ENCODE measurements at places on chromosomes 2 and 18.

DNA sequence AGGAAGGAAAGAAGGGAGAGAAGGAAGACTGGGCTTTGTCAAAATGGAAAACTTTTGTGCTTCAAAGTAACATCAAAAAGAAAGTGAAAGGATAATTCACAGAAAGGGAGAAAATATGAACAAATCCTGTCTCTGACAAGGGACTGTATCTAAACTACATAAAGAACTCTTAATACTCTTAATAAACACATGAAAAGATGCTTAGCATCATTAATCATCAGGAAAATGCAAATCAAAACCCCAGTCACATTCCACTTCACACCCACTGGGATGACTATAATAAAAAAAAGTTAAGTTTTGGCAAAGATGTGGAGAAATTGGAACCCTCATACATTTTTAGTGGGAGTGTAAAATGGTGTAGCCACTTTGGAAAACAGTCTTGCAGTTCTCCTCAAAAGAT is 11.8 kb upstream of the ZFP36L2 start:
- no peak for DNase-seq

GRCh38 chr2:28134262-28134812 is 243.8 kb downstream of the BABAM2 start:
- no peak for DNase-seq

- DNase-seq, result no peak
Observed at GRCh38 chr2:232238108-232238507, 140.4 kb upstream of the ALPP start.

- DNase-seq, result no peak
Observed at GRCh38 chr2:26707747-26708146, 15.2 kb downstream of the KCNK3 start.

GRCh38 chr2:119914266-119914665 is 98.6 kb upstream of the EPB41L5 start:
- no peak for DNase-seq

DNA sequence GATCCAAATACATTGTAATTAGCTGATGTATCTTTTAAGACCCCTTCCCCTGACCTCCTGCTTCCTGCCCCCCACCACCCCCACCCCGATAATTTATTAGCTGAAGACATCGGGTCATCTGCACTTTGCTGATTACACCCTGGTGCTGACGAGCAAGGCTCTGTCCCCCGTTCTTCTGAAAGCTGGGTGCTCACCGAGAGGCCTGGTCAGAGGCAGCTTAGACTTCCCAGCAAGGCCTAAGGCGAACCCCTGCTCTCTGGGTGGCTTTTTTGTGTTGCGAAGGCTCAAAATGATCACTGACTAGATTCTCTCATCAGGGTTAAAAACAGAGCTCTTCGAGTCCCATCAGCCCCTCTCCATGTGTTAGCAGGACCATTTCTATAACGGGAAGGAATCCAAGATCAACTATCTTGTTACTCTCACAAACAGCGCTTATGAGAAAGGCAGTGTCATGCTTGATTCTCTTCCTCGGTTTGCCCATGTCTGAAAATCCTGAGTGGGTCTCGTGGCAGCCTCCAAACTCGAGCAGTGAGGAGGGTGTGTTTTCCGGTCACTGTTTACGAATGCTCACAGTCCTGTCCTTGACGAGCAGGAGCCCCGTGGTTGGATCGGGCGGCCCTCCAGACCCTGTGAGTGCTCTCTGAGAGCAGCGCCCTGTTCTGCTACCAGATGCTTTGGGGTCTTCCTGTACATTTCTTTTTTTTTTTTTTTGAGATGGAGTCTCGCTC is 201.6 kb downstream of the HDAC4 start:
- no peak for DNase-seq

GRCh38 chr18:37335409-37335736 is 230.2 kb downstream of the CELF4 start:
- DNase-seq, result no peak

- DNase-seq, result no peak
Observed at GRCh38 chr2:14445670-14446069, 186.8 kb upstream of the LRATD1 start.

GRCh38 chr2:140714586-140714985 is 1416.2 kb downstream of the LRP1B start:
- DNase-seq, result no peak

GRCh38 chr2:105406221-105406620 is 7.4 kb upstream of the FHL2 start:
- no peak for DNase-seq

- no peak for DNase-seq
Observed at GRCh38 chr2:176662753-176663152, 393.5 kb downstream of the MTX2 start.

DNA sequence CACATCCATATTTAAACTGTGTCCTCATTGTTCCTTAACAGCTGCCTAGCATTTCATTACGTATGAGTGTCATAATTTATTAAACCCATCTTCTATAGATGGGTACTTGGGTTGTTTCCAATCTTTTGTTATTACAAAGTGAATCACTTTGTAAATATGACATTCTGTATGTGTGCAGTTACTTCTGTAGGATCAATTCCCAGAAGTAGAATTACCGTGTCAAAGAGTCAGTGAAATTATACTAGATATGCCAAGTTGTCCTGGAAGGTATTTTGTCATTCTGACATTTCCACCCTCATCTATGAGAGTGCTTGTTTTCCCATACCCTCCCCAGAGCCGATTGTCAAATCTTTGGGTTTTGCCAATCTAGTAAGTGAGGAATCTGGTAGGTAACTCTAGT is 194.5 kb upstream of the APCDD1 start:
- no peak for DNase-seq

GRCh38 chr18:36766836-36767235 is 62.0 kb downstream of the TPGS2 start:
- DNase-seq, result no peak

DNA sequence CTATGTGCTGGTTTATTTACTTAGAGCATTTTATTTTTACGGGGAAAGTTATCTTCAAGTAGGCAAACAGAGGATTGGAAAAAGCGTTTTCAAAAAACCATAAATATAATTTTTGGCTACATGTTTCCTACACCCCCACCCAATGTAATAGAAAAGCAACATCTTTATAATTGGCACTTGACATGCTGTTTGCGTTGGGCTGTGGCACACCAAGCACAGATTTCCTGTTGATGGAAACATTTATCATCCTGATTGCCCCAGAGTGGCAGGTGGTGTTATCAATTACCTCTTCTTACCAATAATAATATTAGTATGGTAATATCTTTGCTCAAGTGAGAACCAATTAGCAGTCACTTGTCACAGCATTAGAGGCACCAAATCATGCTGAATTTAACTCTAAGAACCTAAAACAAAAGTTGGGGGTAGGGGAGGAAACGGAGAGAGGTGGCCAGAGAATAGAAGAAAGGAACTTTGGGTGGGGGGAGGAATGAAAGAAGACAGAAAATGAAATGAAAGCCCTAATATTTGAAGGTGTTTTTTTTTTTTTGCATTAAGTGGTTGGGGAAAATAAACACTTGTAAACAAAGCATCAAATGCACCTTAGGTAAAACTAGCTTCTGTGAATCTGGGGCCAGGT is 3.8 kb upstream of the SALL3 start:
- no peak for DNase-seq

- no peak for DNase-seq
Observed at GRCh38 chr2:176099728-176100546, at the start of gene HOXD12. HOXD12 (plus strand) TSS chr2:176099795; CDS start chr2:176099802, 7 bp downstream.

DNA sequence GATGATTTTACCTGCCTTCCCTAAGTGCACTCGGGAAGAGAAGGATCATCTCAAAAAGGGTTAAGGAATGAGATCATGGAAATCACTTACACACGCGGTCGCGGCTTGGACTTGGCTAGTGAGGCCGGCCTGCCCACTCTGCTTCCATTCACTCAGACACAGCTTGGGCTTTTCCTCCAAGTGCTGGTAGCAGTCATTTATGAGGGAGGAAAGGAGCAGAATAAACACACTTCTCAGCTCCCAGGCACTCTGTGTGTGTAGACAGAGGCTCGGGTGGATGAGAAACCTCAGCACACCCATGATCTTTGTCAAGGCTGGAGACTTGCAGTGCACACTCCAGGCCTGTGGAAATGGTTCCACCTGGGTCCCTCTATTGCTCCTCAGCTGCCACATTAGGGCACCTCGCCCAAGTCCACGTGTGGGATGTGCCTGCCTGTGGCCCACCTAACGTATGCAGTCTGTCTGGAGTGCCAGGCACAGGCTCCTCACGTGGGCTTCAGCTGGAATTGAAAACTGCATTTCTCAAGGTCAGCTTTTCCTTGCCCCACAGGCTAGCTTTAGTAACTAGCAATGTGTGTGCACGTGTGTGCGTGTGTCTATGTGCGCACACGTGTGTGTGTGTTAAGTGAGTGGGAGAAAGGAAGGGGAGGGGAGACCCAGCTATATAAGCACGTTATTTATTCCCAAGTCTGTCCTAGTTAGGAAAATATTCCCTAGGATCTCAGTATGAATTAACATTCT is 288.4 kb downstream of the SOX11 start:
- DNase-seq, result no peak

All from C1 segment of cervical spinal cord (tissue), 14 donors.